H4 (cell line): ENCODE measurements at places on chromosomes 1 and 21. TPM values are rescaled to one million over a fixed set of nuclear protein-coding genes. Genes with fewer than 3 reads are reported as not detected.

The ADAM15 gene
- 51.8 and 64.3 TPM in 2 replicates for total RNA-seq

The PTPN7 gene
- 0.12 TPM in 2 replicates for total RNA-seq

The C1orf167 gene
- not detected in 2 replicates for total RNA-seq

The ALDH9A1 gene
- total RNA-seq = 26.8 and 34.8 TPM in 2 replicates

DNA sequence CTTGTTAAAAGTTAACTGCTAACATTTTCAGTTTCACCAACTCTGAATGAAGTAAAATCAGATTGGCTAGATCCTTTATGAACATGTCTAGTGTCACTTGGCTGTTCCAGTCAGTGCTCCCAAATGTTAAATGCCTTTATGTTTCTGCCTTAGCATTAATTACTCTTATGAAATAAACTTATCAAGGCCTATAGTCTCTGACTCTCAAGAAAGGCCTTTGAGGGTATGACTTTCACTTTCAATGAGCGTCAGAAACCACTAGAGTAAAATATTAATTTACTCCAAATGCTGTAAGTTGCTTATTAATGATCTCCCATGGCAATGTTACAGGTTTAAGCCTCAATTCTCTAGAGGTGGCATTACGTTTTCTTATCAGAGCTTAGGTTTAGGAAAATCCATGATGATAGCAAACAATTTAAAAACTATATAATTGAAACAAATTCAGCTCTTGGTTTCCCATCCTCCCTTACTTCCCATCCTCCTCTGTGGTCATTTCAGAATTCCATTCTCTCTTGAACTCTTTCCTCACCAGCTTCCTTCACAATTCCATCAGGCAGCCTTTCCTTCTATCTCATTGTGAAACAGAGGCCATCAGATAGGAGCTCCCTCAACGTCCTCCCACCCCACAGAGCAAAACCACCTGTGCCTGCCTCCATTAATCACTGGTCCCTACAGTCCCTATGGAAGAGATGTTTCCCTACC, 108.6 kb upstream of the COP1 start:
- DNase-seq = no peak

DNA sequence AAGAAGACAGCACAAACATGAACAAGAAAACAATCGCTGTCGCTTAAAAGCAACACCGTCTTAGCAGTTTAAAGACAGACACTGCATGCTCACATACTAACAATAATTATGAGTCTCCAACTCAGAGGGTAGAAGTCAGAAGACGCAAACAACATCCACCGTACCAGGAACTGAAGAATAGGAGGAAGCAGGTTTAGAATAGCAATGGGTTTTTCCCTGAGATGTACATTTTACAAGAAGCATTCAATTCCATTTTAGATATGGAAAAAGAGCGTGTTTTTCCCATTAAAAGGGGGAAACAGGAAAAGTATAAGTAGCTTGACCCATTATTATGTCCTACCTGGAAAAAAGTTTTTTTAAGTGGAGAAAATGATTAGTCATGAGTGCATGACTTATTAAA, 34.5 kb upstream of the KCNE1 start:
- no peak for DNase-seq

DNA sequence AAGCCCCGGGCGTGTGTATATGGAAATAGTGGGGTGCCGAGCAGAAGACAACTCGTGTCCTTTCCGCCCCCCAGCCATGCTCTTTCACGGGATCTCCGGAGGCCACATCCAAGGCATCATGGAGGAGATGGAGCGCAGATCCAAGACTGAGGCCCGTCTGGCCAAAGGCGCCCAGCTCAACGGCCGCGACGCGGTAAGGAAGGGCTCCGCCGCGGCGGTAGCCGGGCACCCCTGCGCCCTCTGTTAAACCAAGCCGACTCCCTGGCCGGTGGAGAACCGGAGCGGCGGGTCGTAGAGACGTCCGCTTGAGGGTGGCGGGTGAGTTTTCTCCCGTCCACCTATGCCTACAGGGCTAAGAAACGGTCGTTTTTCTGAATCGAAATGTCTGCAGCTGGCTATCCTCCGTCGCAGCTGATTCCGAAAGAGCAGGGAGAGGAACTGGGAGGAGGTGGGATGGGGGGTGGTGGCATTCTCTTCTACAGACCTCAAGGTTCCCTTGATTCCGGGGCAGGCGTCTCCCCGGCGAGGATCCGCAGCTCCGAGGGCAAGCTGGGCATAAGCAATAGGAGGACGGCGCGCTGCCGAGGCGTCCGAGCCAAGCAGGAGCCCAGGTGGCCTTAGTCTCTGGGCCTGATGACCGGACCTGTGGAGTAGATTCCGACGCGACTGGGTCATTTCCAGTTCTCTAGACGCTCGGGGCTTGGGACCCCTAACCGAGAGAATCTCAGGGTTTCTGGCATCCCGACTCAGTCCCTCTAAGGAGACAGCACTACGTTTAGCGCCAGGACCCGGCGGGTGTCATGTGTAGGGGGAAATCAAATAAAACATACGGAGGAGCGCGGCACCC, 856 bp downstream of the LHX9 start:
- DNase-seq = no peak

DNA sequence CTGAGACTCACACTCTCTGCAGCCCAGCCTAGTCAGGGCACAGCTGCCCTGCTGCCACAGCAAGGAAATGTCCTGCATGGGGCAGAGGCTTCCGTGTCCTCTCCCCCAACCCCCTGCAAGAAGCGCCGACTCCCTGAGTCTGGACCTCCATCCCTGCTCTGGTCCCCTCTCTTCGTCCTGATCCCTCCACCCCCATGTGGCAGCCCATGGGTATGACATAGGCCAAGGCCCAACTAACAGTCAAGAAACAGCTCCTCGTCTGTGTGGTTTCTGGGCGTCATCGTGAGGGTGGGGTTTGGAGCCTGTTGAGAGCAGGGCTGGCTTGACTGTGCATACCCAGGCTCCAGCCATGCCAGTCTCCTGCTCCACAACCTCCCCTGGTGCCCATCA, 19.5 kb downstream of the FAAH start:
- peak; percentile 50 for DNase-seq

DNA sequence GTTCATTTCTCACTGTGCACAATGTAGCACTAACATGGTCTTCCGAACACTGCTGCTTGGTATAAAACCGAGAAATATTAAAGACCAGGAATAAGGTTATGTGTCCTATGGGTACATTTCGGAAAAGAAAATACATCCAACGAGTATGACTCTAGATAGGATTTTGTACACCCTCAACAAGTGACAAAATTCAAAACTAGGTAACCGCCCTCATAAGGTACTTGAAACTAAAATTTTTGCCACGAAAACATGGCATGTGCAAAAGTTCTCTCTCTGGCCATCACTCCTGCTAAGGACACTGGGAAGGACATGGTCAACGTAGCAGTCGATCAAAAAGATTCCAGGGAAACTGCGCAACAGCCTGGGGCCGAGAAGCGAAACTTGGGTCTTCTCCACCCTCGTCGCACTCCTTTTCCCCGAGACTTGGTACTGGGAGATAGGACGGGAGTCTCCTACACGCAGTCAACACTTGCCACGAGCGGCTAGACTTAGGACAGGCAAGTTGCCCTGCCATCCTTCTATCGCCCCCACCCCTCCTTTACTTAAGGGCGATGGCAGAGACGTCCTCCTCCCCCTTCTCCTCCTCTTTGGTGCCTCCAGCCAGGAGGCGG, 338 bp upstream of the TOR1AIP1 start:
- DNase-seq = peak; percentile 90

DNA sequence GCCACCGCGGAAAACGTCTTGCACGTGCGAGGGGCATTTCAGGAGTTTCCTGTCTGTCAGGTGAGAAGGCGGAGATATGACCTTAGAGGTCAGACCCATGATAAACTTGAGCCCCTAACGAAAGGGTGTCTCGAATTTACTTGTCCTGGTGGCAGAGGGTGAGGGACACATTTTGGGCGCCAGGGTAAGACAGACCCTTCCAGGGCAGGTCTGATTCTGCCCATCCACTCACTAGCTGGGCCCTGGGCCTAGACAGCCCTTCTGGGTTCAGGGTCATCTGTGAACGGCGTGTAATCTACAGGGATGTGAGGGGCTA, 395 bp upstream of the CSRP1 start:
- no peak for DNase-seq

GRCh38 chr1:44460107-44460882, 55.2 kb downstream of the RNF220 start:
- no peak for DNase-seq

DNA sequence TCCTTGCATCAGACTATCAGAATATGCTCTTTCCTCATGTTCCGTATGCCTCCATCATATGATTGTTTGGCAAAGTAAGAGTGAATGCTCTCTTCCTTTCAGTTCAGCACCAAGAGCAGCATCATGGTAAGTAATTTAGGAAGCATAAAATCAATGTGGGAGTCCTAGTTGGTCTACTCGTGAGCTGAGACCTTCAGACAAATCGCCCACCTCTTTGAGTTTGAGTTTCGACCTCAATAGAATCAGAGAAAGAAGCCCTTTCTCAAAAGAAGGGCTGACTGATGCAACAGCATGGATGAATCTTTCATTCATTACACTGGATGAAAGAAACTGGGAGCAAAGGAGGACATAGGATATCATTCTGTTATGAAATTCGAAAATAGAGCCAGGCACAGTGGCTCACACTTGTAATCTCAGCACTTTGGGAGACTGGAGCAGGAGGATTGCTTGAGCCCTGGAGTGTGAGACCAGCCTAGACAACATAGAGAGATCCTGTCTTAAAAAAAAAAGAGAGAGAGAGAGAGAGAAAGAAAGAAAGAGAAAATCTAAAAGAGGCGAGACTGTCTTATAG, 112.5 kb downstream of the ZC3H11B start:
- DNase-seq = no peak

- no peak for DNase-seq
Measured at GRCh38 chr1:153432874-153433681, 16.8 kb downstream of the S100A7A start.

DNA sequence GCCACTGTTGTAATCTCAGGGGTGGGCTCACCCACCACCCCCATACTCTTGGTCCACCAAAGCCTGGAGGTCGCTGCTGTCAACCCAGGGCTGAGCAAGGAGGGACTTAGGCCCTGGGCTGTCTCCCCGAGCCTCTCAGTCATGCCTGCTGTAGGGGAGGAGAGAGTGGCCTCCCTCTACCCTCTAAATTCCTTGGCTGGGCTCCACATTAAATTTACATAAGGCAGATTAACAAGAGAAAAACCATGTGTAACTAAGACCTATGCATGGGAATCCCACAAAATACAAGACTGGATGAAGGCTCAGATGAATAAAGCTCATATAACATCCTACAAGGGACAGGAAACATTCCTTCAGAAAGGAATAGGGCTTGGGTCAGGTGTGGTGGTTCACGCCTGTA, 1.8 kb upstream of the PIK3CD start:
- no peak for DNase-seq

DNA sequence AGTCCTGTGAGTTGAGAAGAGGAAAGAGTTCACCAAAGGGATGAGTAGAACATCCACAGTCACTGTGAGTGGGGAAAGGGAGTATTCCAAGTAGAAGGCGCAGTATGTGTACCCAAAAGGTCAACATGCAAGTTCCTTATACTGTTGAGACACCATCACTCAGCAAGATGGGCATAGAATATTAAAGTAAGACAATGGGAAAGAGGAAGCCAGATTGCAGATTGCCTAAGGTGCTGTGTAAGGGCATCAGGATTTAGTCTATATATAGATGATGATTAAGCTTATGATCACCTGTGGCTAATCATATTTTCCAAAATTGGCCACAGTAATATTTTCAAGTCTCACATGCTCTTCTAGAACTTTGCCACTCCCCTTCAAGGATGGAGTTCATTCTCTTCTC, 120.1 kb upstream of the CAMK1G start:
- no peak for DNase-seq

- peak; percentile 35 for DNase-seq
Measured at GRCh38 chr1:116574581-116575291, 3.9 kb upstream of the CD58 start.

GRCh38 chr1:223203034-223203408, 60.0 kb upstream of the TLR5 start:
- no peak for DNase-seq

DNA sequence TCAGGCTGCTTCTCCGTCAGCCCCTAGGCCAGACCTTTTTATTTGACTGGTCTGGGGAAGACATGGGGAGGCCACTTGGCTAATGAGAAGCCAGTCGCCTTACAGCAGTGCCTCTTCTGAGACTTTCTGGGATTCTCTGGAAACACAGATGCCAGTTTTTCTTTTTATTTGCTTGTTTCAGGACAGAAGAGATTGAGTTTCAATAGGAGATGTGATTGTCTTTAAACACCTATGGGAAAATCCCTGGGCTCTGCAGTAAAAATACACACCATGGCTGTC, 15.4 kb upstream of the BTG2 start:
- no peak for DNase-seq

DNA sequence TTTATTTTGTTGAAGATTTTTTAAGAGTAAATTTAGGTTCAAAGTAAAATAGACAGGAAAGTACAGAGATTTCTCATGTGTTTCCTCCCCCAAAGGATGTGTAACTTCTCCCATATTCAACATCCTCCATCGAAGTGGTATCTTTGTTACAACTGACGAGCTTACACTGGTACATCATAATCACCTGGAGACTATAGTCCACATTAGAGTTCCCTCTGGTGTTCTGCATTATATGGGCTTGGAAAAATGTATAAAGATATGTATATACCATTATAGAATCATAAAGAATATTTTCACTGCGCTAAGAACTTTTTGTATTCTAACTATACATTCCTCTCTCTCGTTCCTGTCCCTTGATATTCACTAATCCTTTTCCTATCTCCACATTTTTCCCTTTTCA, 203.7 kb downstream of the AMY1C start:
- DNase-seq = no peak

DNA sequence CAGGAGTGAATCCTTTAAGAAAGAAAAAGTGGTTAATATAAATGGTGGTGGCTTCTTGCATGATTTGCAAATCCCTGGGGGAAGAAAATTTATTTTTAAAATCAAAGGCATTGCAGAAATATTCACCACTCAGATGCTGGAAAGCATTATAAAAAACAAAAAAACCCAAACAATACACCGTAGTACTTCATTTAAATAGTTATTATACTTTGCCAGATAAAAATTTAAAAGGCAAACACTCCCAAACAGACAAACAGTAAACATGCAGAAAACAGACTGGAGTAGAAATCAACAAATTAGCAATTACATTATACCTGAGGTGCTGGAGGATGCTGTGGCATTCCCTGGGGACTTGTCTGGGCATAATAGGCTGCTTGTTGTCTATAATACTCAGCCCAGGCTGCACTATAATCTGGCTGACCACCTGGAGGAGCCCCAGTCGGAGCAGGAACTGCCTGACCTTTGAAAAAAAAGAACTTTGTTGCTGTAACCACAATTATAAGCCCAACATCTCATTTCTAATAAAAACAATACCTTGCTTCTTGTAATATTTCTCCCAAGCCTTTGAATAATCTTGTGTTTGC, 29.9 kb downstream of the FUBP1 start:
- peak; percentile 5 for DNase-seq
